ENCODE measurements at places on chromosomes 3 and 15. TPM values are rescaled to one million over a fixed set of nuclear protein-coding genes. Genes with fewer than 3 reads are reported as not detected.

DNA sequence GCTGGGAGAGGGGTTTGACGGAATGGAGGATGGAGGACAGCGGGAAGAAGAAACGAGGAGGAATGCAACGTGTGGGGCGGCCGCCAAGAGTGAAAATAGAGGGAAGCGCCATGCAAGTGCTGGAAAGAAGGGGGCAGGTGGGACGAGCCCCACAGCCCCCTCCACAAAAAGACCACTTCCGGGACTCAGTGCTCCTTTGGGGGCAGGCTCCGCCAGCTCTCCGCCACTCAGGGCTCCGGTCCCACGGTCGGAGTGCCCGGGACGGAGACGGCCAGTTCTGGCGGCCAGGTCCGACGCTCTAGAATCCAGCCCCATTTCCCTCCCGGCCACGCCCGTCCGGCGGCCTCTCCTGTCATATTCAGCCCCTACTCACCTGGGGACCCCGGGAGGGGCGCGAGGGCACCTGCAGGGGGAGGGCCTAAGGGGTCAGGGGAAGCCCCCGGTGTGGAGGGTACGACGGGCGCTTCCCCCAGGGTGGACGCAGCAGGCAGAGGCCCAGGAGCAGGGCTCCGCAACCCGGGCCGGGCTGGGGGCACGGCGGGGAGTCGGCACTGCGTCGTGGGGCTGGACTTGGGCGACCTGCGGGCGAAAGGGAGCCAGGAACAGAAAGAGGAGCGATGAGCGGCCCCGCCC is 25.5 kb upstream of the CSPG4 start:
- DNase-seq, result no peak

- DNase-seq, result no peak
Observed at GRCh38 chr3:10952525-10952924, 40.0 kb upstream of the SLC6A1 start.

- DNase-seq, result no peak
Observed at GRCh38 chr15:49747340-49747739, 126.5 kb downstream of the DTWD1 start.

- DNase-seq, result peak; percentile 48
Observed at GRCh38 chr3:53236112-53236841, 19.5 kb downstream of the TKT start.

- no peak for DNase-seq
Observed at GRCh38 chr15:33874156-33874555, 94.1 kb upstream of the CHRM5 start.

DNA sequence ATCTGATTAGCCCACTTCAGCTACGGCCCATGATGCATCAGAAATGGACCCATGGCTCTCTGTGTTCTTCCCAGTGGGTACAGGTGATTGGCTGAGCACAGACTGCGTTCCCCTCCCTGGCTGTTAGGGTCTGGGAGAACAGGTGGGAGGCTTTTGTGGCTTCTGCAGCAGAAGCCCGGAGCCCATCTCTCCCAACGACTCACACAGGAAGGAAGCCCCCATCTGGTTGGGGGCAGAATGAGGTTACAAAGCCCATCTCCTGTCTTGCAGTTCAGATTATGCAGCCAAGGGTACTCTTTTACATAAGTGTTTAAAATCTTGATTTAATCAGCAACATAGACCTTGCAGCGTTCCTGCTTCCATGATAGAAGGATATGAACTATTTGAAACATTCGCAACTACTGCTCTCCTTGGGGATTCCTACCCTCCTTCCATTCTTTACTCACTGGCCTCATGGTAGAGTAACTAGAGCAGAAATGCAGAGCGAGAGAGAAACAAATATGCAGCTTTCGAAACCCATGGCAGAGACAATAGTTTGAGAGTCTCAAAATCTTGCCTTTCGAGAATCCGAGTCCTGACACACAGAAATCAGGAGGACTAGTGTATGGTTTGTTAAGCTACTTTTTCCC is 291.3 kb downstream of the TLE3 start:
- DNase-seq, result no peak

DNA sequence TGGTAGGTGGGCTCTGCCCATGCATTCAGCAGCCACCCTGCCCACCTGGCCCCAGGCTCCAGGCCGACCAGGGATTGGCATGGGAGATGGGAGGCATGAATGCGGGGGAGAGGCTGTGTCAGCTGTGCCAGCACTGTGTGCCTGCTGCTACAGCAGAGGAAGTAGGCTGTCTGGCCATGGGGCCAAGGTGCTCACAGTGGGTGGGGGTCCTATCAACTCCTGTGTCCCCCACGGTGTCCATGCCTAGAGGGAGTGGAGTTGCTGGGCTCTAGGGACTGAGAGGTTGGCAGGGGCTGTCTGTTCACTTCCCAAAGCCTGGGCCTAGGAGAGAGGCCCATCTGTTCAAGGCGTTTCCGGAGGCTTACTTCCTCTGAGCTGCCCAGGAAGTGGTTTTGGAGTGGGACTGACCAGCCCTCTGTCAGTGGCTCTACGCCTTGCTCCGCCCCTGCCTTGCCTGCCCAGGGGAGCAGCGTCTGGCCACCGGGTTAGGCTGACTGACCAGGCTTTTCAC is 5.8 kb downstream of the PRKCD start:
- DNase-seq, result no peak

- no peak for DNase-seq
Observed at GRCh38 chr3:54042259-54042823, 80.0 kb upstream of the CACNA2D3 start.

- no peak for DNase-seq
Observed at GRCh38 chr15:92909136-92909781, 9.1 kb downstream of the CHD2 start.

GRCh38 chr3:16673530-16673929 is 68.3 kb upstream of the DAZL start:
- DNase-seq, result no peak

DNA sequence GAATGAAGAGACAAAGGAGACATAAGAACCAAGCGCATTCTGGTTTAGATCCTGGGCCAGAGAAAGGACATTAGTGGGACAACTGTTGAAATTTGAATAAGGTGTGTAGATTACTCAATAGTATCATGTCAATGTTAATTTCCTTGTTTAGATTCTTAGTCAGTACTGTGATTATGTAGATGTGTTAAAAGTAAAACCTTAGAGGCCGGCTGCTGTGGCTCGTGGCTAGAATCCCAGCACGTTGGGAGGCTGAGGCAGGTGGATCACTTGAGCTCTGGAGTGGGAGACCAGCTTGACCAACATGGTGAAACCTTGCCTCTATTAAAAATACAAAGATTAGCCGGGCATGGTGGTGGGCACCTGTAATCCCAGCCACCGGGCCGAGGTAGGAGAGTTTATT is 26.7 kb downstream of the CYP8B1 start:
- no peak for DNase-seq

- DNase-seq, result no peak
Observed at GRCh38 chr3:53493963-53494791, at the start of gene CACNA1D. CACNA1D (plus strand) TSS chr3:53494611; CDS start chr3:53495167, 556 bp downstream.

- DNase-seq, result no peak
Observed at GRCh38 chr15:98668566-98669308, 20.4 kb downstream of the IGF1R start.

GRCh38 chr3:156831006-156831405 is 4.9 kb downstream of the LEKR1 start:
- DNase-seq, result no peak

- DNase-seq, result peak; percentile 89
Observed at GRCh38 chr3:149554826-149555225, 80.3 kb downstream of the TM4SF4 start.

GRCh38 chr15:40420071-40420713 is 14.6 kb downstream of the IVD start:
- no peak for DNase-seq

GRCh38 chr3:108250626-108251025 is 28.4 kb upstream of the IFT57 start:
- DNase-seq, result no peak

DNA sequence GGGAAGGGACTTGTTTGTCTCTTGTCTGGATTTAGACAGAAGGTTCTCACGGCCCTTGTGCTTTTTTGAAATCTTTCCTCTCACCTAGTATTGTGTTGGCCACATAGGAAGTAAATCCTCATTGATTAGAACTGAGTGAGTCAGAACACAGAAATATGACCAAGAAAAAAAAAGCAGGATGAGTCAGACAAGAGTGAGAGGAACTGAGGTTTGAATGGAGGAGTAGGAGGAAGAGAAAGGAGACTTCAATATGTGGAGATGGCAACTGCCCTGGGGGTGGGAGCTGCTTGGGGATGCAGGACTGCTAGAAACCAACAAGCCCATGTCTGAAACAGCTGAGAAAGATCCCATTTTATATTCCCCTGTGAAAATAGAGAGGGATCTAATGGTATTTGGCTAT is 194.1 kb upstream of the ZBTB20 start:
- DNase-seq, result no peak

GRCh38 chr3:72930754-72931153 is 42.9 kb downstream of the GXYLT2 start:
- no peak for DNase-seq

DNA sequence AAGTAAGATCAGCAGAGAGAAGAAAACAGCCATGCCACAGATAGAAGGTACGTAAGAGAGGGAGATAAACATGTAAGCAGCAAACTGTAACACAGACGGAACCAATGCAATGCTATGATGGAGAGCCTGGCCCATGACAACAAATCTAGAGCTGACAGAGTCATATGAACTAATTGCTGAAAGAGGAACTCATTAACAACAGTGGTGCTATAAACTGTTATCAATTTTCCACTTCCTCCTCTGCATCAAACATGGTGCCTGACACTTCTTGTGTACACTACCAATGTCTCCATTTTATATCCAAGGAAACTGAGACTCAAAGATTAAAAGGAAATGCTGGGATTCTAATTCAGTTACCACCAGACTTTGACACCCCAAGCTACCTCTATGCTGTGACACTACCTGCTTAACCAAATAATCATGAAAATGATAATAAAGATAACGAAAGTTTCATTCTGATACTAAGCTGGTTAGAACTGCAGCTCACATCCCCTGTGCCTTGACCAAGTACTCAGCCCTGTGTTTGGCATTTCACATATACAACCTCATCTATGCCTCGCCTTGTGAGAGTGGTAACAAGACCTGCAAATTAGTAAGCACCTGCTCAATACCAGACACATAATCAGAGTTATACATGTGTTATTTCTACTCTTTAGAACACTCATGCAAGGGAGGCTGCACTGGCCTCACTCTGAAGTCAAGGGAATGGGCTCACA is 79.3 kb downstream of the ANO10 start:
- no peak for DNase-seq

GRCh38 chr3:146803745-146804144 is 198.6 kb upstream of the PLSCR5 start:
- DNase-seq, result peak; percentile 95

DNA sequence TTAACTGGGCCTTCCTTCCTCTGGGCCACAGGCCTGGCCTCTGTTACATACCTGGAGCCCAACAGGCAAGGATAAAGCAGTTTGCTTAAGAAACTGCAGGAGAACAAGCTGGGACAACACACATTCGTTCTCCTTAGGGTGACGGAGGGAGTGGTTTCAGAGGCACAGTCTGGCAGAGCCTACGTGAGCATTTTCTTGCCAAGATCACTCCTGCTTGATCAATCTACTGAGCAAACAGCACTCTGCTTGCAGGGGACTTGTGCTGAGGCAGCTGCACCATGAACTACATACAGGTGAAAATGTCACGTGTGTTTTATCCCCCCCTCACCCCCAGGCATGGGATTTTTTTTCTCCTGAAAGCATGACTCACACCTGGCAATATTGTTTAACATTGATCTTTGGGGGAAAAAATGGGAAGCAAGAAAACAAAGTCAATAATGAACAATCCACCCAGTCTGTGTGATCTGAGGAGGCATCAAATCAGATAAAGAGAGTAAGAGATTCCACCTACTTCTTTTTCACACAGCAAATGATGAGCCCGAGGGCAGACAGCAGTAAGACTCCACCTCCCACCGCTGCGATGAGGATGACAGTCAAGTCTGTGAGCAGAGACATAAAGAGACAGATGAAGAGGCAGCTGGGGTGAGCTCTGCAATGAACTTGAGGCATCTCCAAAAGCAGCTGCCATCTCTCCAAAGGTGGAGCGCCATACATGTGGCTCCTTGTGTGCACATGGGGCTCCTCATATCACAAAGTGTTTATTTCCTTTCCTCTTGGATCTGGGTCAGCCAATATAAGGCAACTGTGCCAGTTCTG is 57.4 kb downstream of the CDCP1 start:
- DNase-seq, result no peak

DNA sequence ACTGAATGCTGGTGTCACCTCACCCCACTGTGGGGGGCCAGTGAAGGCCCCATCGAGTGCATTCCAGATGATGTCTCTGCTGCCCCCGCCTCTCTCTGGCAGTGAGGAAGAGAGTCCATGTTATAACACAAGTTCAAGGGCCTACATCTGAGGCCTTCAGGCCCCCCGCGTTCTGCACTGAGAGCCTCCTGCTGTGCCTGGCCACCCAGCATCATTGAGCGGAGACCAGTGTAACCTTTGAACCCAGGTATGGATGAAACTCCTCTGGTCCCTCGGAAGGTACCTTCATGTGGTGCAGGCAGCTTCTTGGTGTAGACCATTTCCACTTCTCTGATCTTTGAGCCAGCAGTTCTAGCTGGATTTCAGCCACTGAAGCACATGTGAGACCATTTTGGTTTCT is 324.9 kb downstream of the OCA2 start:
- DNase-seq, result no peak

- no peak for DNase-seq
Observed at GRCh38 chr3:53042651-53043050, 3.2 kb downstream of the SFMBT1 start.

DNA sequence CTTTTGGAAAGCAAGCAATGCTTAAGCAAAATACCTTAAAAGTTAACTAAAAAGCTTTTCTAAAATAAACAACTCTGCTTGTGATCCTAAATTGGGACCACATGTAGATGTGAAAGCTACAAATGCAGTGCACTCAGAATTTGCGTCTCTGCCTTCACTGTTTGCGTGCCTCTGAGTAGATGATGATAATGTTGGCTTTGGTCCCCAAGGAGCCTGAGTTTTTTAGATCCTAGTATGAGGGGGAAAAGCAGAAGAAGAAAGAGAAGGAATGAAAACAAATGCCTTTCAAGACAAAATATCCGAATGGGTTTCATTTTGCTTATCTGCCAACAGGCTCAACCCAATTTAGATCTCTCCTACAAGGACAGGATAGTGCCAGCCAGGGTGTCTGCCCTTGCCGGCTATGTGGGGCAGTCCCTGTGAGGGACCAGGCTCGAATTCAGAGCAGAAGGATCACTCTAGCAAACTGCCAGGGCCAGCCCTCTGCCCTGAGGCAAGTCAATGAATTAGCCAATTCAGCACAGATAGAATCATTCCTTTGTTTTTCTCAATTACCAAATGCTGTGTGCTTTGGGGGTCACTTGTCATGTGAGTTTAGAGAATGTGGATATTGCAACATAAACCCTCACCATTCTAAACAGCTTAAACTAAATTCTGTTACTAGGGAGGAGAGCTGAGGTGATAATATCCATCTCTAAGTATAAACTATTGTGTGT is 28.5 kb downstream of the SCG5 start:
- DNase-seq, result peak; percentile 87

- DNase-seq, result no peak
Observed at GRCh38 chr15:74957476-74958035, 984 bp upstream of the RPP25 start.

Gene SATB1
- polyA plus RNA-seq, result 14.4 TPM

Gene GNB5
- polyA plus RNA-seq, result 57.7 TPM

Gene HHLA2
- not detected for polyA plus RNA-seq

Gene RPL15
- 5,733 TPM for polyA plus RNA-seq

Gene CCDC66
- 4.7 TPM for polyA plus RNA-seq

Gene PLA2G4E
- polyA plus RNA-seq, result not detected

Gene GOLGA6A
- not detected for polyA plus RNA-seq

Gene A4GNT
- polyA plus RNA-seq, result not detected

Gene EDC3
- polyA plus RNA-seq, result 37.2 TPM

Gene TNFSF10
- polyA plus RNA-seq, result not detected

Gene CPNE4
- not detected for polyA plus RNA-seq

Gene DNASE1L3
- not detected for polyA plus RNA-seq

Gene ESYT3
- 0.09 TPM for polyA plus RNA-seq

Gene ZNF662
- 2.1 TPM for polyA plus RNA-seq

Gene OR5H15
- polyA plus RNA-seq, result not detected

Gene CCDC39
- polyA plus RNA-seq, result not detected

All from BJ (cell line).